ENCODE measurements at places on chromosomes 1 and 21. TPM values are rescaled to one million over a fixed set of nuclear protein-coding genes. Genes with fewer than 3 reads are reported as not detected.

- peak; percentile 82 for DNase-seq
Measured at GRCh38 chr1:233295237-233295974, at the start of gene PCNX2. Gene PCNX2 (minus strand): TSS chr1:233295725. CDS start chr1:233295478, 247 bp downstream.

DNA sequence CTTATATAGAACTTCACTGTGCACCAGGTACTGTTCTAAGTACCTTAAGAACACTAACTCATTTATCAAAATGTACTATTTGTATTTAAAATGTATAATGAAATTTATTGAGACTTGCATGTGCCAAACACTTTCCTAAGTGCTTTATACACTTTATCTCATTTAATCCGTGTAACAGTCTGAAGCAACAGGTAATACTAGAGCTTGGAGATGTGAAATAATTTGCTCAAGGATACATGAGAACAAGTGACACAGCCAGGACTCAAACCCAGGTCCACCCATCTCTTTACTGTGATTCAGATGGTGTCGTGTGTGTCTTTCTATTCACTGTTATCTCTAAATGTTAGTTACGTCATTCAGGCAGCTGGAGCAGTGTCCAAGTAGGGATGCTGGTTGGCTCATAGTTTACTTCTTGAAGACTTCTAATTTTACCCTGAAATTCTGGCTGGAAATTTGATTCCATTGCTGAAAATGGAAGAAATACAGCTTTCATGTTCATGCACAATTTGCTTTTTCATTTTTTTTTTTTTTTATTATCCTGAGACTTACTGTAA is 169.7 kb upstream of the UBE2U start:
- DNase-seq, result no peak

- no peak for DNase-seq
Measured at GRCh38 chr1:101356604-101357443, 120.0 kb downstream of the S1PR1 start.

DNA sequence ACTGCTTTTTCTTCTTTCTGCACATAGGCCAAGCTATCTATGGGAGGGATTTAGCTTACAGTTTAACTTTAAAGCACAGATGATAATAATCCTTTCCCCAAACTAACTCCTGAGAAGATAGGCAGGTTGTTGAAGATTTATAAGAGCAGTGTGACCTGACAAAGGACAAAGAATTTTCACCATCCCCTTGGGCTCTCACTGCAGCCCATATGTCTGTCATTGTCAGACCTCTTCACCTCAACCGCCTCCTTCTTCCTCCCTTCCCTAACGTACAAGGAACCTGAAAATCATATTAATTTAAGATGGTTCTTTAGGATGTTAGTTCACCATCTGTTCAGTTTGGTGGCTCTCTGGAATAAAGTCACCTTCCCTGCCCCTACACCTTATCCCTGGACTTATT is 5.0 kb downstream of the RNU1-2 start:
- DNase-seq, result no peak

LCE1C gene
- polyA plus RNA-seq, result not detected
